ENCODE measurements at places on chromosomes 12 and 14. TPM values are rescaled to one million over a fixed set of nuclear protein-coding genes. Genes with fewer than 3 reads are reported as not detected.

DNA sequence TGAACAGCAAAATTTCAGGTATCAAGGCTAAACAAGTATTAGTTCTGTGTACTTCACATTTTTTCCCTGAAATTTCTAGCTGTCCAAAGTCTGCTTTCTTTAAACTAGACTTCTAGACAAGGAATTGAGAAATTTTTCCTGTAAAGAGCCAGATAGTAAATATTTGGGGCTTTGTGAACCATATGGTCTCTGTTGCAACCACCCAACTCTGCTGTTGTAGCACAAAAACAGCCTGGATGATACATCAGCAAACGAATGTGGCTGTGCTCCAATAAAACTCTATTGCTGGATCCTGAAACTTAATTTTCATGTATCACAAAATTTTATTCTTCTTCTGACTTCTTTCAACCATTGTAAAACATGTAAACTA is 96.0 kb upstream of the SLC38A4 start:
- no peak for DNase-seq

HSPA2 gene
- total RNA-seq, result 21.4 TPM

DNA sequence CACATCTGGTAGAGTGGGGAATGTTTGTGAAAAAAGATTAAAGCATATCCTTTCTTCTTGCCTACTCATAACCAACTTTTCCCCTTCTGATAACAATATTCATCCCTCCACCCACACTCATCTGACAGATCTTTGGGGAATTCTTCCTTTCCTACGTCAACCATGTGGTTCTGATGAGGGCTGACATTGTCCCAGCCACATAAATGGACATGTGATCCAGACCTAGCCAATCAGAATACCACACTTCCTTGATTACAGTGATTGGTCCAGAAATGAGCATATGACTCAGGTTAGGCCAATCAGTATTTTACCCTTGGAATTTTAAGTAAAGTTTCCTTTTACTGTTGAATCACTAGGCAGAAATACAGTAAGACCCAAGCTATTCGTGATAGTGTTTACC is 58.9 kb downstream of the GPR65 start:
- no peak for DNase-seq

DNA sequence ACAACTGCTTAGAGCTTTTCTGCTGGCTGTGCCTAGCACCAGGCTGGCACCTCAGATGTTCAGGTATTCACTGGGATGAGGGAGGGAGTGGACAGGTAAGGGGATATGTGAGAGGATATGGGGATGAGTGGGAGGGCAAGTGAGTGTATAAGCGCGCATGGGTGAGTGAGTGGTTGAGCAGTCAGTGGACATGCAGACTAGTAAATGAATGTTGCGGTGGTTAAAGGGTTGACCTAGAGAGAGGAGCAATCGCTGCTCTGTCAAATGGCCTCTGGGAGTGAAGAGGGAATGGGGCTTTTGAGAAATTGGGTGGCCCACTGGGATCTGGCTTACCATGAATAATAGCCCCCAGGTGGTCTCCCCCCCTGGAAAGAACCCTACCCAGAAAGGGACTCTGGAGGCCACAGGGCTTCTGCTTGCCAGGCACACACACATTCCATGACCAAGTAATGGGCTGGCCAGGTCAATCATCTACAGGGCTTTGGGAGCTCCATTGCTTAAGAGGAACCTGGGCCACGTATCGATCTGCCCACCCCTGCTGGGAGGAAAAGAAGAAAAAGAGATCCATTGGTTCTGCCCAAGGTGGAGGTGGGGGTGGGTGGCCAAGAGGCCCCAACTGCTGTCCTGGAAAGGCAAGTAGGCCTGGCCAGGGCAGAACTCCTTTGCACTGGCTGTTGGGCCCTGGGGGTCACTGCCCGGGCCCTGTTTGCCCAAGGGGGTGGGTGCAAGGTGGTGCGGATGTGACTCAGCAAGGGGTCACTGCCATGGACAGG is 30.8 kb upstream of the ZFP36L1 start:
- DNase-seq, result peak; percentile 16

- no peak for DNase-seq
These were observed 1012.1 kb downstream of the BCL11B start for GRCh38 chr14:98259881-98260280.

YLPM1 gene
- 29.6 TPM for total RNA-seq

GRCh38 chr12:63138488-63138887 is 12.5 kb downstream of the AVPR1A start:
- DNase-seq, result no peak

DNA sequence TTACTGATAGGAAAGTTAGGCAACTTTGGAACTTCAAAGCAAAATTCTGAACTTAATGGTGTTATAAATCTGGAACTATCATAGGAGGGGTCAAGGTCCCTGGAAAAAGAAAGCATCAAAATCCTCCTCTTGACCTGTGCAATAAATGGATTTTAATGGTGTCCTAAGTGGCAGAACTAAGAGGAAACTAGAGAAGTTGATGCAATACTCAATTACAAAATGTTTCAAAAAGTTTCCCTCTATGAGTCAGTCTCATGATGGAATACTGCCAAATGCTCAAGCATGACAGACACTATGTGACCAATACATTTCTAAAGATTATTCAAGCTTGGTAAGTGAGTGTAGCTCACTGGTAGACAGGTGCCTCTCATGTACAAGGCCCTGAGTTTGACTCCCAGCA is 47.7 kb upstream of the ERGIC2 start:
- DNase-seq, result no peak

DNA sequence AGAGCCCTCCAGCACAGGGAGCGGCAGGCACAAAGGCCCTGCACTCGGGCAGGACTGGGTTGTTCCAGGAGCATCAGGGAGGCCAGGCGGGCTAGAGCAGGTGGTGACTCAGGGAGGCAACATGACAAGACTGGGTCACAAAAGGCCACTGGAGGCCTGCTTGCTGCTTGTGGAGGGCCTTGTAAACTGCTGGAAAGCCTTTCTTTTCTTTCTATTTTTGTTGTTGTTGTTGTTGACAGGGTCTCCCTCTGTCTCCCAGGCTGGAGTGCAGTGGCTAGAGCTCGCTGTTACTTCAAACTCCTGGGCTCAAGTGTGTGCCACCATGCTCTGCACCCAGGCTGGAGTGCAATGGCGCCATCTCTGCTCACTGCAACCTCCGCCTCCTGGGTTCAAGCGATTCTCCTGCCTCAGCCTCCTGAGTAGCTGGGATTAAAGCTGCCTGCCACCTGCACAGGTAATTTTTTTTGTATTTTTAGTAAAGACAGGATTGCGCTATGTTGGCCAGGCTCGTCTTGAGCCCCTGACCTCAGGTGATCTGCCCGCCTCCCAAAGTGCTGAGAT is 11.8 kb upstream of the RCOR1 start:
- DNase-seq, result no peak

CD163 gene
- total RNA-seq, result 0.14 TPM

- DNase-seq, result no peak
These were observed 31.5 kb upstream of the BCL7A start for GRCh38 chr12:121990114-121990647.

GRCh38 chr14:80988735-80989429 is 33.5 kb downstream of the TSHR start:
- DNase-seq, result no peak

GRCh38 chr14:33704481-33704880 is 246.4 kb downstream of the EGLN3 start:
- no peak for DNase-seq

KRT72 gene
- total RNA-seq, result not detected

GRCh38 chr12:108043286-108043685 is 85.8 kb upstream of the WSCD2 start:
- DNase-seq, result no peak

GRCh38 chr14:91369628-91370445 is 47.8 kb downstream of the CCDC88C start:
- no peak for DNase-seq

KANSL2 gene
- total RNA-seq, result 41.4 TPM

KRT3 gene
- total RNA-seq, result not detected

GRCh38 chr14:100135784-100136183 is 23.7 kb downstream of the DEGS2 start:
- DNase-seq, result peak; percentile 82

GRCh38 chr12:114851981-114852380 is 168.0 kb upstream of the TBX3 start:
- no peak for DNase-seq

DNA sequence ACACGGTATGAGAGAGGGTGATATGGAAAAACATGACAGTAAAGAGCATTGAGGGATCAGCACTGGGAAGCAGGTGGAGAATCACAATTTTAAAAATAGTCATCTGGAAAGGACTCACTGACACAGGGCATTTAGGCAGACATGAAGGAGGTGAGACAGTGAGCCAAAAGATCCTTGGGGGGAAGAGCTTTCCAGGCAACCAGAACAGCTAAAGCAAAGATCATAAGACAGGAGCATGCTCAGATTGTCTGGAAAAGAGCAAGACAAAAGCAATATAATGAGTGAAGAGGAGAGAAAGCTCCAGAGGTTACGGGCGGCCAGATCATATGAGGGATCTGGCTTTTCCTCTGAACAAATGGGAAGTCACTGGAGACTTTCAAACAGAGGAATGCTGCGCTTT is 63.9 kb downstream of the DENND5B start:
- DNase-seq, result no peak

ANKRD33 gene
- 1.6 TPM for total RNA-seq

GRCh38 chr12:102652645-102653313 is 172.4 kb upstream of the IGF1 start:
- no peak for DNase-seq

PTHLH gene
- total RNA-seq, result 0.28 TPM

- DNase-seq, result no peak
These were observed 2.7 kb upstream of the GALNT6 start for GRCh38 chr12:51393676-51394545.

DNA sequence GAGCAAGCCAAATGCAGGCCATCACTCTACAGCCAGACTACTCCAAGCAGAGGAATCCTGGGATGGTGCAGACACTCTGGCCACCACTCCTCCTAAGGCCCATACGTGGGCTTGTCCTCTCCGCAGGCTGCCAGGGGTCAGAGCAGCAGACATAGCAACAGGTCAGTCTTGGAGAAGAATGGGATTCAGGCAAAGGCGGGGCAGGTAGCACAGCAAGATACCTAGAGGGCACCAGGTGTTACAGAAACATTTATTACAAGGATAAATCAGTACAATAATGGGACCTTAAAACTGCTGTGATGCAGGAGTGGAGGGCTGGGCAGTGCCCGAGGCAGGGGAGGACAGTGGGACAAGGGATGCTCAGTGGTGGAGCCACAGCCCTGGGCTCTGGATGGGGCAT is 20.3 kb downstream of the SYNDIG1L start:
- DNase-seq, result peak; percentile 16

NXPH4 gene
- total RNA-seq, result 0.74 TPM

GRCh38 chr12:52055731-52056711 is 4.8 kb downstream of the NR4A1 start:
- DNase-seq, result peak; percentile 38

GRCh38 chr14:95759941-95760340 is 46.0 kb upstream of the TCL1A start:
- no peak for DNase-seq

LRP1-AS gene
- not detected for total RNA-seq

PRKCH gene
- 6.3 TPM for total RNA-seq

DNA sequence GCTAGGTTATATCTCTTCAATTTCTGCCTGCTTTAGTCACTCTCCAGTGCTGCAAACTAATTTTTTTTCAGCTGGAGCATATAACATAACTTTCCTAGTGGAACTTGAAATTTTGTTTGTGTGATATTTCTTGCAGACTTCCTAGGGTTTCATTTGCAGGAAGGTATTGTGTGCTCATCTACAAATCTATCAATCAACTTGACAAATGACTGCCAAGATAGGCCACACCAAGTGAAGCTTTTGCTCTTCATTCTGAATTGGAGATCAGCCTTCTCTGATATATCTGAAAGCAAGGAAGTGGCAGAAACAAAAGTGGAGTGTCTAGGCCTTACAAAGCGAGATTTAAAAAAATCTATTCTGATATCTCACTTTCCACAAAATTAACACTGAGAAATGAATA is 551.1 kb upstream of the LRFN5 start:
- no peak for DNase-seq

DNA sequence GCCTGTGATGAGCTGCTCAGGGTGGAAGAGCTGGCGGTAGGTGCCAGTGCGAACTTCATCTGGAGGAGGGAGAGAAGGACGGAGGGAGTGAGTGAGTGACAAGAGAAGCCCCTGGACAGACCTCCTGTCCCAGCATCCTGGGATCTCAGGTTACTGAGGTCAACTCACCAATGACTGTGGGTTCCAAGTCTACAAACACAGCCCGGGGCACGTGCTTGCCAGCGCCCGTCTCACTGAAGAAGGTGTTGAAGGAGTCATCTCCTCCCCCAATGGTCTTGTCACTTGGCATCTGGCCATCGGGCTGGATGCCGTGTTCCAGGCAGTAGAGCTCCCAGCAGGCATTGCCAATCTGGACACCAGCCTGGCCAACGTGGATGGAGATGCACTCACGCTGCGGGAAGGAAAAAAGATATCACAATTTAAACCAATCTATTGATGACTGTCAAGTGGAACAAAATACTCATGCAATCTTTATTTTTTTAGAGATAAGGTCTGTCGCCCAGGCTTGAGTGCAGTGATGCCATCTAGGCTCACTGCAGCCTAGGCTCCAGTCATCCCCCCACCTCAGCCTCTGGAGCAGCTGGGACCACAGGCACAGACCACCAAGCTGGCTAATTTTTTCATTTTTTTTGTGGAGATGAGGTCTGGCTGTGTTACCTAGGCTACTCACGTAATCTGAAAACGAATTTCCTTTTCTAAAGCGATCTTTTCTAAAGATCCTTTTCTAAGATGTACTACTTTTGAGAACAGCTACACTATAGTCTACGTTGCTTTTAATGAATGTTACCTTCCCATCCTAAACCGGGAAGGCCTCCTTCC is 1.7 kb downstream of the TUBA1B start:
- DNase-seq, result no peak

B4GALNT3 gene
- total RNA-seq, result 10.9 TPM

DNA sequence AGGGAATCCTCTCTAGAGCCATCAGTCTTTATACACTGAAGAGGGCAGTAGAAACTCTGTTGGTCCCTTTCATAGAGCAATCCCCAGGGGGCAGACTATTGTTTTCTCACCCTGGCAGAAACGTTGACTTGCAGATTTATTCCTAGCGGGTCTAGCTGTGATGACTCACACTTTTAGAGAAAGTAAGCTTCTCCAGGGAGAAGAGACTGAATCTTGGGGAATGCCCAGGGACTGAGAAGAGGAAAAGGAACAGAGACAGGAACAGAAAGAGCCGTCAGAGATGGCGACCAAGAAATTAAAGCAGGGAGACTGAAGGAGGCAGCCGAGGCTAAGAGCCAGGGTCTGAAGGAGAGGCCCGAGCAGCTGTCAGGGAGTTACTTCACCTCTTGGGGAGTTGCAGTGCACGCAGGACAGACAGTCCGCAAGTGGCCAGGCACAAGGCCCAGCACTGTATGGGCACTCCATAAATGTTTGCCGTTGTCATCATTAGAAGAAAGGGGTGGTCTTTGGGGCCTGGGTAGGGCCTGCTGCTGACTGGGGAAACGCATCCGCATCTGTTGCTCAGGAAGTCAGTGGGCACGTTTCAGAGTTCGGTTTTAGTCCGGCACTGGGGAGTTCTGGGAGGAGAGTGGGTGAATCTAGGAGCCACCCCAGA is 13.0 kb downstream of the PLEKHG6 start:
- DNase-seq, result peak; percentile 89

GRCh38 chr12:19639781-19640415 is 200.6 kb downstream of the AEBP2 start:
- DNase-seq, result no peak

- DNase-seq, result no peak
These were observed 309.3 kb downstream of the ITPR2 start for GRCh38 chr12:26523708-26524150.

AREL1 gene
- 20.0 TPM for total RNA-seq

All from H7 (cell line).